ENCODE measurements at places on chromosomes 5 and 9.

DNA sequence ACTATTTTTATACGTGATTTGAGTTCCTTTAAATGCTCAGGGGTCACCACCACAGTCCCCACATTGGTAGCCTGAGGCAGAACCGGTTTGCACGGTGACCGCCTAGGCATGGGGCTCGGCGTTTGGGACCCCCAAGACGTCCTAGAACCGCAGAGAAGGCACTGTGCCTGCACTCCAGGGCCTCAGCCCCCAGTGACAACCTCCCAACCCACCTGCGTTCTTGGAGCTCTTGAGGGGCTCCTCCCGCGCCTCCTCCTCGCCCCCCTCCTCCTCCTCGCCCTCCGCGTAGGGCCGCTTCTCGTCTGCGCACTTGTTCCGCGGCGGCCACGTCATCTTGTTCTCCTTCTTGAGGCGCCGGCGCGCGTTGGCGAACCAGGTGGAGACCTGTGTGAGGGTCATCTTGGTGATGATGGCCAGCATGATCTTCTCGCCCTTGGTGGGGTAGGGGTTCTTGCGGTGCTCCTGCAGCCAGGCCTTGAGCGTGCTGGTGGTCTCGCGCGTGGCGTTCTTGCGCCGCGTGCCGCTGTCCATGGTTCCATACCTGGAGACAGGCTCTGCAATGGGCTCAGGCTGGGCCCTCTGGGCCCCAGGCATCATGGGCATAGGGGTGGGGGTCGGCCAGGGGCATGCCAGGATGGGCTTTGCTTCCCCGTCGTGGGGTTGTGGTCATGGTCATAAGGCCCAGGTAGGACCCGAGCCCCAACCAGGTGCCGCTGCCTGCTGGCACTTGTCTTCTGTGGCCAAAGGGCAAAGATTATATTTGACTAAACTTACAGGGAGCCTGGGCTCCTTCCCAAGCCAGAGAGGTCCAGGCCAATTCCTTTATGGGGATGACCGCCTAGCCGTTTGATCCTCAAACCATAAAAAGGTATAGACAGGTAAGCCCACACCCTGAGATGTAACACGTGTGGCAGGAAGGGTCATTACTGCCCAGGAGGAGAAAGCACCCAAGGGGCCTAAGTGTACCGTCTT, 3.1 kb downstream of the IRX4 start:
- DNase-seq = no peak

DNA sequence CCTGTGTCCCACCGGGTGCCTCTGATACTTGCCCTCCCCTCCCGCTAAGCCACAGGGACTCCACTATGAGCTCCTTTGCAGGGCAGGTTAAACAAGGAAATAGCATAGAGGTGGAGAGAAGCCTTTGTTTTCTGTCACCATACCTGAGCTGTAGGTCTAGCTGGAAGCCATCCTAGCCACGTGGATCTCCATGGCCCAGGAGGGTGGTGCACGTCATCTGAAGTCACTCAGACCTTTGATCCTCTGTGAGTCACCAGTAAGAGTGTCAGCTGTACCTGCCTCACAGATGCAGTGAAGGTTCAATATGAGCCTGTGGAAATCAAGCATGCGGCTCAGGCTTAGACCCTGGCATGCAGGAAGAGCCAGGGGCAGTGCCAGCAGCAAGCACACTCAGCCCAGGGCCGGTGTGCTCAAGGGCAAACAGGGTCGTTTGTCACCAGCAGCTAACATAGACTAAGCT, 55.1 kb downstream of the ASS1 start:
- DNase-seq = no peak

DNA sequence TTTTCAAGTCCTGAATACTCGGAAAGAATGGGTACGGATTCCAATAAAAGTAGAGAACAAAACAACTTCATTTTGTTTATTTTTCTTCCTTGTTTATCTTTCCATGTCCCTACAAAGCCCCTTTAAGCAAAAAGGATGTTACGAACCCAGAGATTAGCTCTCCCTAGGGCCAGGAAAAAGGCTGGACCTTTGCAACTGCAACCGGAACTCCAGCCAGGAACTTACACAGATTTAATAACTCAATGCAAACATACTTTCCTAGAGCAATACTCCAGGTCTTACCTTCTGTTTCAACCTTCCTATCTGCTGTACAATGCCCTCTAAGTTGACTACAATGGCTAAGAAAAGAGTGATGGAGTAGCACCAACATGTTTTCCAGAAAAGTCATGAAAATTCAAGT, 7.0 kb downstream of the DENND1A start:
- DNase-seq = no peak

- no peak for DNase-seq
These were observed 341.2 kb downstream of the TRIM32 start for GRCh38 chr9:117028103-117028858.

DNA sequence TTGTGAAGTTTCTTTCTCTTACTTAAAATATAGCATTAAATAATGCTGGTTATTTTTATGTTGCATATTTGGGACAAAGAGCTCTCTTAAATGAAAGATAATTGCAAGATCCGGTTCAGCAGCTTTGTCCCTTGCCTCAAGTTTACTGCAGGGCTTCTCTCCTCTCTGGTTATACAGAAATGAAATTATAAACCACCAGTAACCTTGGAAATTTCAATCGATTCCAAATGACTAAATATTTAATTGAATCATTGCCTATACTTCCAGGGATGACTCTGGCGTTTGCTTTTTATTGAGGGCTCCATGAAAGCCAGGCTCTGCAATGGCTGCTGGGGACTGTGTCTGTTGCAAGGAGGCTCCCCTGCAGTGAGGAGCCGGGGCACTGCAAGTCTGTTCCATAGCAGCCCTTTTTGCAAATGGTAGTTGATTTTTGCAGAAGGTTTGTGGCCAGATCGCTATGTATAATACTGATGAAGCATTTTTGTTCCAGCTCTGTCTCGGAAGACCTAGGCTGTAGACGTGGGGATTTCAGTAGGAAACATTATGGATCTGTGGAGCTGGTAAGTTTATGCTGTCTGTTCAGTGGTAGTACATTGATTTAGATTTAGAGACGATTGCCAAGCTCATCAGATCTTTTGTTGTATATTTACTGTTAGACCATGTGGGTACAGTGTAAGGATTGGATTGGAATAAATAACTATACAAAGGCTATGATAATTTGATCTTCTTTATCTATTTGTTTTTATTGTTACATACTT, at the start of gene GARNL3:
GARNL3 (plus strand) TSS at position 313 of the 758 bp plus-strand sequence; CDS start at position 417, 104 bp downstream.
- DNase-seq = no peak

DNA sequence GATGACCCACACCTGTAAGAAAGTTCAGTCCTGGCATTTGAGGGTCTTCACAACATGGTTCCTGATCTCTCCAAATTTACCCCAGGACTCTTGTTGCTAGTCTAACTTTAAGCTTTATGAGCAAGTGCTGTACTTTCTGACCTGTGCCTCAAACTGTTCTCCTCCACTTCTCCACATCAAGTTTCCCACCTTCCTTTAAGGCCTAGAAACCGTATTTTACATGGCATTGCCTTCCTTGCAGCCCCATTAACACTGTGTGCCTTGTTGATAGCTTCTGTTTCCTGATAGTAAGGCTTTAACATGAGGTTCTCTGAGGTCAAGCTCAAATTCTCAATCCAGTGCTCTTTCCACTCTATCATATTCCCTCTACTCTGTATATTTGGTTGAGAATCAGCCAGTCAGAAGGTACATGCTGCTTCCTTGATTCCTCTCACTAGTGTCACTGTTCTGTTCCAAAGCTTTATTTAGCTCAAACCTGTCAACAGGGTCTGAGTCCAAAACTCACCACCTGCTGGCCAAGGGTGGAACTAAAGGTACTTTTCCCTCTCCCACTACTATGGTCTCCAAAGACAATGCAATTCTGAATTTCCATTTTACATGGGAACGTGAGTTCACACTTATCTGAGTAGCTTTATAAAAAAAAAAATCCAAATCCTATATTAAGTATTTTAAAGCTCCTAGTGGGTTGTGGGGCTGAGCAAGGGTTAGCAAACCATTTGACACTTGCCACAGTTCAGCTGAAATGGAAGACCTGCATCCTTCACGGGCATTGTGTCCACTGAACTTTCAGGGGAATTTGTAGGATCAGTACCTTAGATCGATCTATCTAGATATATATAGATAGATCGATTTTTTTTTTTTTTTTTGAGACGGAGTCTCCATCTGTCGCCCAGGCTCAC, 21.1 kb downstream of the VCP start:
- DNase-seq = peak; percentile 76

- no peak for DNase-seq
These were observed 7.0 kb downstream of the NR3C1 start for GRCh38 chr5:143396353-143396940.

- no peak for DNase-seq
These were observed 108.2 kb upstream of the DMAC1 start for GRCh38 chr9:7907551-7908337.

- no peak for DNase-seq
These were observed 1078.3 kb upstream of the SEMA6A start for GRCh38 chr5:117652958-117653280.

DNA sequence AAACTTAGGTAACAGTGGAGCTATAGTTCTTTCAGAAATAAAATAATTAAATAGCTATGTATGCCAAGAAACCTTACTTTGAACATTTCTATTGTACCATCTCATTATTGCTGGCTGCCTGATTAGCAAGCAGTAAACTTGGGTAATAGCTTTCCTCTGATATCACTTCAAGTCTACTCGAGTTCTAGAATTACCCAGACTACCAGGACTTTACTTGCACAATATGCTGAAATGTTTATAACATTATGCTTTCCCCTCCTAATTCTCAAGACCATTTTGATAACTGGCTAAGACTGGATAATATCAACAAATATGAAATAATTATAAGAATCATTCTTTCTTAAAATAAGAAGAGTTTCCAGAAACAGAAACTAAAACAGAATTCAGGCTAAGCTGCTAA, 512.6 kb downstream of the RAB3C start:
- DNase-seq = peak; percentile 50

GRCh38 chr9:33198165-33198564, 31.0 kb upstream of the B4GALT1 start:
- peak; percentile 80 for DNase-seq

- no peak for DNase-seq
These were observed 44.9 kb downstream of the DYNC2I2 start for GRCh38 chr9:128611600-128612394.

DNA sequence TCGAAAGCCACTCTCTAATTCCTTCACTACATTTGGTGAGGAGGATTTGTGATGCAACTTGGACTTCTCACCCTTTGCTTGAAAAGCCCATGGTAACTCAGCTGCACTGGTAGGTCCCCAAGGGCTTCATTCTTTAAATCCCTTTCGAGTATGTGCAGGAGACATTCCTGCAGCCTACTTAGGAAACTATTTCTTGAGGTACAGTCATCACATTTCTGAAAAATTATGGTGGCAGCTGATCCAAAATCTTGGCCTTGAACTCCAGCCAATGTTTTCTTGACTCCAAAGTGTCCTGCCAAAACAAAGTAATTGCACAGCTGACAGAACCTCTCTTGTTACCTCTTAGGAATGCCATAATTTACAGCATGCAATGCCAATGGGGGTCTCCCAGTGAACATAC, 99.7 kb downstream of the NPR3 start:
- peak; percentile 58 for DNase-seq

GRCh38 chr9:117744856-117745389, 40.7 kb downstream of the TLR4 start:
- DNase-seq = no peak

DNA sequence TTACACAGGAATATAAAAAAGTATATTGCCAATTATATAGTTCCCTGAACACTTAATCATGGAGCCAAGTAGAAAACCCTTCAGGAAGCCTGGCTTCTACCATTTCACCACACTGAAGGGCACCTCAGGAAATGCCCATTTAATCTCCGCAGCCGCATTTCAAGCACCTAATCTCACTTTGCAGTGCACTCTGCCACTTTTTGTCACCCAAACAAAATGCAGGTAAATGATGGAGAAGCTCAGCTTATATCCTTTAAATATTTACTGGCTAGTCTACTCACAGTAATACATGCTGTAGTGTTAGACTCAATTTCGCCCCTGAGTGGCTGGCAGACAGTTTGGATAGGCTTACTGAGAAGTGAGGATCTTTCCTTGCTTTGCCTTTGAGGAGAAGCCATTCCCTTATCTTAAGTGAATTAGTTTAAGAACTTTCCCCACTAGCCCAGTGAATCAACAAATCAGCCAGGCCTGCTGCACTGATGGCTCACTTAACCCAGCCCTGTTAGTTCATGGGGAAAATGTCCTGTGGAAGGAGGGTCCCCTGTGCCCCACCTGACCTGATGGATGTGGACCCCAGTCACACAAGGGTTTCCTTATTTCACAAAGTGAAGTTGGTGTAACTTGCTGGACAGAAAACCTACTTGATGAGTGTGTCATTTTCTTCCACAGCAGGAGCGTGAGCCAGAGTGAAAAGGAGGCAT, 209.7 kb downstream of the CAAP1 start:
- no peak for DNase-seq

DNA sequence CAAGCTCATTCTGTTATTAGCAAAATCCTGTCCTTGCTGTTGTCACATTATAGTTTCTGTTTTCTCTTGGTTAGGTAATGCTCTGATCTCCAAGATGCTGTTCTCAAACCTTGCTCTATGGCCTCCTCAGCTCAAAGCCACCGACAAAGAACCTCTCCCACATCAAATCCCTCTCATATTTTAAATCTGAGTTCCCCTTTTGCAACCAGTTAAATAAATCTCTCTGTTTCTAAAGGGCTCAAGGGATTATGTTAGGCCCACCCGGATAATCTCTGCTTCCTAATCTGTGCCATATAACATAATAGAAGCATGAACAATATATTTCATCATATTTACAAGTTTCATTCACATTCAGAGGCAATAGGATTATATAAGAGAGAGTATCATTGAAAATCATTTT, 286.0 kb downstream of the CYLC2 start:
- DNase-seq = no peak

DNA sequence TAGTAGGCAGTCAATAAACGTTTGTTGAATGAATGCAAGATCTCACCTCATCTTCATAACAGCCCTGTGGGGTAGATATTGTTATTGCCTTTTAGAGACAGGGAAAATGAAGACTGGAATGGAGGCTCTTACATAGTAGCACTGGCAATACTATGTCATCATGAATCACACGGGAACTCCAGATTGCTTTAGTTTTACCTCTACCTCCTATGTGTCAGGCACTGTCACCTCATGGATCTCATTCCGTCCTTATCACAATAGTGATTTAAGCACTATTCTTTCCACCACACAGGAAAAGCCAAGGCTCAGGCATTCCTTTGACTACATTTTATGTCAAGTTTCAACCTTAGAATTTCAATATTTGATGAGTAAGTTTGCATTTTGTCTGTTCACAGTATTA, 2.9 kb upstream of the EPB41L4B start:
- no peak for DNase-seq

- no peak for DNase-seq
These were observed 543.1 kb downstream of the ZNF608 start for GRCh38 chr5:124203303-124203702.

GRCh38 chr5:14156290-14156649, 13.1 kb downstream of the TRIO start:
- DNase-seq = no peak

- DNase-seq = peak; percentile 39
These were observed 111.8 kb downstream of the HMHB1 start for GRCh38 chr5:143923634-143924266.
